ENCODE measurements at places on chromosomes 6 and 20.
A peak's percentile ranks its signal among the peaks of the same experiment; 100 is the strongest.

DNA sequence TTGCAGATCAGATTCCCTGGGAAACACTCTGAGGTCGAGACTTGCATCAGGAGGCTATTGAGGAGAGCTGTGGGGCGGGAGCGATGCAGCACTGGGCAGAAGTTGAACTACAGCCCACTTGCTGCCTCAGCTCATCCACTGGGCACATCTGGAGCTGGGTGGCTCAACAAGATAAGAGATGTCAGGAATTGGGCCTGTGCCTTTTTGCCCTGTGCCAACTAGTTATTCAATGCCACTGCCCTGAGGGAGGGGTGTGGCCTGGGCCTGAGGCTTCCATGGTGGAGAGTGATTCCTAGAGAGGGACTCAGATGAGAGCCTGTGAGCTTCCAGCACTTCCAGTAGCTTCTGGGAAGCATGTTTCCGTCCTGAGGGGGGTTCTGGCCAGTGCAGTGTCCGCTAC, 32.7 kb downstream of the BRPF3 start:
- no peak for DNase-seq

GRCh38 chr6:37827603-37828265, 8.2 kb downstream of the ZFAND3 start:
- DNase-seq: no peak

DNA sequence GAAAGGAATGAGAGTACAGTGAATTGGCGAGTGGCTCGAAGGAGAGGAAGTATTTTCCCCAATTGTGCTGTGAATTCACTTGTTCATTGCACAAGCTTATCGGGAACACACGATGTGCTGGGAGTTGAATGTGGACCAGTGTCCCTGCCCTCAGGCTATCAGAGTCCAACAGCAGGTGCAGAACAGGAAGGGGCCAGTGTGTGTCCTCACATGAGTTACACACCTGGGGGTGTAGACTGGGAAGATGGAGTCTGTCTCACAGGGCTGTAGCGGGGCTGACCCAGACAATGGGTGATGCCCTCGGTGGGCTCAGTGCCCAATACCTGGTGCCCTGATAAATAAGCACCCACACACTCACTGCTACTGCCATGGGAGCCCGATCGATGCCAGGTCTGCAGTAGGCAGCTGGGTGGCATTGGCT, 14.4 kb downstream of the DUSP22 start:
- DNase-seq: no peak

DNA sequence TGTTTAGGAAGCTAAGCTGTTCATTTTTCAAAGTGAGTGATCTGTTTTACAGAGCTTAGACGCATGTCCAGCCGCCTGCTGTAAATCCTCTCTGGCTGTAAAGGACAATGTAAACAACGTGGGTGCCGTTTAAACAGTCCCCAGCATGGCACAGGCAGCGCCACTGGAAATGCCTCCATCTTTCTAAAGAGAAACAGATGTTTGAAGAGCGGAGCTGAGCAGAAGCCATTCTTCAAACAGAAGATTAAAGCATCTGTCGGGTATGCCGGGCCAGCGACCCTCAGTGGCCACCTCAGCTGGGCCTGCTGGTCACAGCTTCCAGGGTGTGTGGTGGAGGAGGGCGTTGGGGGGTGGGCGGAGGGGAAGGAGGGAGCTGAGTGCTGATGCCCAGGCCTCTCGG, 138.6 kb downstream of the ERMARD start:
- no peak for DNase-seq

DNA sequence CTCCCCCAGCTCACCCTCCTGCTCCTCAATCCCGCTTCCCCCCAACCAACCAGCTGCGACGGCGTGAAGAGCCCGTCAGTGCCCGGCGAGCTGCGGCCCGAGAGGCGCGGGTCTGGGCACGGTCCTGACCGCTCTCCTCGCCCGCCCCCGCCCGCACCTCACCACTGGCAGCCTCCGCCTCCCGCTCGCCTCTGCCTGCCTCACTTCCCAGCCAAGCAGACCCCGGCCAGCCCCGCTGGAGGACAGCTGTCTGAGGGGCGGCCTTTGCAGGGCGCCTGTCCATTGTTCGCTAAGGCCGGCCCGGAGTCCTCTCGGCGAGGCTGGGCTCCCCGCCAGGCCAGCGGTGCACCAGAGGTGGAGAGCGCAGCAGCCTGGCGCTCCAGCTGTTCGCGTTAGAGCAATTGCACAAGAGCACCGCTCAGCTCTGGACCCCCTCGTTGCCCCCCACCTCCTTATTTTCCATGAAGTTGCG, 1.3 kb downstream of the SOBP start:
- DNase-seq: peak; percentile 30
